ENCODE measurements at places on chromosomes 13 and 19. TPM values are rescaled to one million over a fixed set of nuclear protein-coding genes. Genes with fewer than 3 reads are reported as not detected.
A peak's percentile ranks its signal among the peaks of the same experiment; 100 is the strongest.

DNA sequence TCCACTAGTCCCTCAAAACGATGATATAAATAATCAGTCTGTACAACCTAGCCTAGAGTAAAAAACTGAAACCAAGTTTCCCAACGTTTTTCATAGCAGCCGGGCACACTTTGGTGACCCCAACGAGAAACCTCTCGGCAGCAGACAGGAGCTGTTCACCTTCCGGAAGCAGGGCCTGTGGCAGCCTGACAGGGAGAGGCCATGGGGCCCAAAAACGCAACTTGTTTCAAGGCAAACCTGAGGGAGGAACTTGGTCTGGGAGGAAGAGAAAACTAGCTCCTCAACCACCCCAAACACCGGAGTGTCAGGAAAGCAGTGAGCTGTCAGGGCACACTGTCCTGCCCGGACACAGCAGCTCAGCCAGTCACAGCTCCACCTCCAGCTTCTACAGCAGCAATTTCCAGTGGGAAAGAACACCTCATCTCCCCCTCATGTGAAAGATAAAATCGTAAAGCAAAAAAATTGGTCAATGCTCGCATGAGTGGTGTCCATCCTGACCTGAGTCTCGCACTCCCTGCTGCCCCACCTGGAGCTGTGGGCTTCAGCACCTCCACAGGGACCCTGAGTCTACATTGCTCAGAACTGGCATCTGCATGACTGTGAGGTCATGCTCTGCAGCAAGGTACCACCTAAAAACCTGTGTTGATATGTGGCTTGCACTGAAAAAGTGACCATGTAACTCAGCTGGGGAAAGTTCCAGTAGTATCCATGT is 40.6 kb upstream of the LATS2 start:
- no peak for DNase-seq

- no peak for DNase-seq
Observed at GRCh38 chr13:84925443-84925842, 873.8 kb downstream of the SLITRK6 start.

DNA sequence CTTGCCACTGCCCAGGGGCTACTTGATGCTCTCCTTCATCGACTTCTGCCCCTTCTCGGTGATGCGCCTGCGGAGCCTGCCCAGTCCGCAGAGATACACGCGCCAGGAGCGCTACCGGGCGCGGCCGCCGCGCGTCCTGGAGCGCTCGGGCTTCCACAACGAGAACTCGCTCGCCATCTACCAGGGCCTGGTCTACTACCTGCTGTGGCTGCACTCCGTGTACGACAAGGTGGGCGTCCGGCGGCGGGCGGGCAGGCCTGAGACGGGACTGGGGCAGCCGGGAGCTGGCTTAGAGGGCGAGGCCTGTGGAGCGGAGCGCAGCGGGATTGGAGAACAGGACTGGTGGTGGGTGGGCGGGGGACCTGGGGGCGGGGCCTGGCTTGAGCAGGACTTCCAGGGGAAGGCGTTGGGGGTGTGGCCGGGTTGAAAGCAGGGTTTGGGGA is 12.7 kb upstream of the PSMD8 start:
- peak; percentile 83 for DNase-seq

DNA sequence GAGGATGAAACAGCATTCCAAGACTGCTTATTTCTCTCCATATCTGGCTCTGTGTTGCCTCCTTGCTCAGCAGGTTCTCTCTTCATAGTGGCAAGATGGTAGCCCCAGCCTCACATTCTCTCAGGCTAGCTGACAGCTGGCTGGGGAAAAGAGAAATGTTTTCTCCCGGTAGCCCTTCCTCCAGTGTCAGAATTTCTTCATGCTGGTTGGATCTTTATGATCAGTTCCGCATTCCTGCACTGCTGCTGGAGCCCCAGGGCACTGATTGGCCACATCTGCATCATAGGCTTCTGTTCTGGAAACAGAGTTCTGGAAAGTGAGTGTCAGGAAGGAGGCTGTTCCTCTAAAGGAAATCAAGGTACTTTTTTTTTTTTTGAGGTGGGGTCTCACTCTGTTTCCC is 24.6 kb downstream of the POP4 start:
- DNase-seq = no peak

GRCh38 chr13:52749419-52749818 is 9.8 kb upstream of the CNMD start:
- DNase-seq = no peak

- peak; percentile 87 for DNase-seq
Observed at GRCh38 chr13:31209172-31209840, 9.5 kb downstream of the B3GLCT start.

- no peak for DNase-seq
Observed at GRCh38 chr13:76943646-76944045, 4.7 kb upstream of the ACOD1 start.

GRCh38 chr13:51257187-51257586 is 35.0 kb downstream of the FAM124A start:
- DNase-seq = no peak

DNA sequence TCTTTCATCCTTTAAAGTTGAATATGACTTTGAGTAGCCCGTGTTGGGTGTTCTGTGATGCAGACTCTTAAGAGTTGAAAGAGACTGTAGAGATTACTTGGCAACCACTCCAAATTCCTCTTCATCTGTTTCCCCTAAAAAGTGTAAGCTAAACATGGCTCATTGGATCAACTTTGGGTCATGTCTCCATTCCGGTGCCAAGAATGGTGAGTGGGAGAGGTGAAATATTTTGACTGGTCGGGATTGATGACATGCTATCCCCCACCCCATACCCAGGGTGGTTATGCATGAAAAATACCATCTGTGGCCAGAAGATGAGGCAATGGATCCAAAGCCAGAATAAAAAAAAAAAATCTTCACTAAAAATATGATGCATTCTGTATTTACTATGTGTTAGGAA is 281.3 kb upstream of the SOX21 start:
- no peak for DNase-seq

DNA sequence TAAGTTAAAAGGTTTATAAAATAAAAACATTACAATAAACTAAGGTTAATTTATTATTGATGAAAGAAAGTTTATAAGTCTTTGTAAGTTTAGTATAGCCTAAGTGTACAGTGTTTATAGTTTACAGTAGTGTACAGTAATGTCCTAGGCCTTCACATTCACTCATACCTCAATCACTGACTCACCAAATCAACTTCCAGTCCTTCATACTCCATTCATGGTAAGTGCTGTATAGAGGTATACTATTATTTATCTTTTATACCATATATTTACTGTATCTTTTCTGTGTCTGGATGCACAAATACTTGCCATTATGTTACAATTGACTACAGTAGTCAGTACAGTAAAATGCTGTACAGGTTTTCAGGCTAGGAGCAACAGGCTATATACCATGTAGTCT is 490.0 kb downstream of the GPC6 start:
- DNase-seq = no peak

GRCh38 chr13:74774264-74774663 is 640.1 kb upstream of the KLF12 start:
- no peak for DNase-seq

- no peak for DNase-seq
Observed at GRCh38 chr13:69879936-69880335, 227.7 kb upstream of the ATXN8OS start.

DNA sequence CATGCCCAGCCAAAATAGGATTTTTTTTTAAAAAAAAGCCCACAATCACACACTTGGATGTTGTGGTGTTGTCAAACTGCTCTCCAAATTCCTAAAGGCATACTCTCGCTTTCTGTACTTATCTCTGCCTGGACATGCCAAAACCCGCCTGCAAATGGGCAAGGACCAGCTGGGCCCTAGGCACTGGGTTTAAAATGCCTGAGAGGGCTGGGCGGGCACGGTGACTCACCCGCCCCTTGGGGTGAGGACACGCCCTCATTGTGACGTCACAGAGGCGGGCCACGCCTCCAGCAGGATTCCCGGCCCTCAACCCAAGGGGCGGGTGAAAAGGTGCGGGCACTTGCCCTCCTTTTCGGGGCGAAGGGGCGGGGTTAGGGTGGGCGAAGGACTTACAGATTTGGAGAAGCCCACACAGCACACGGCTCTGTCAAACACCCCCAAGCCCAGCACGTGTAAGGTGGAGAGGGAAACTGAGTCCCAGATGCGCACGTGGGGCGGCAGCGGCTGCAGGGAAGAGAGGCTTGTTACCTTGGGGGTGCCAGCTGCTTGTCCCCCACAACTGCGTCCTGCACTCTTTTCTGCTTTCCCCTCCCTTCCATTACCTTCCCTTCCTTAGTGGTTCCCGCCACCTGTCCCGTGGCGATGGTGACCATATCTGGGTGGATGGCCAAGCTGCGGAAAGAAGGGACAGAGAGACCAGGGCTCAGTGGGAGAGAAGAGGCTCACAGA is 6.6 kb downstream of the EML2 start:
- DNase-seq = peak; percentile 84

DNA sequence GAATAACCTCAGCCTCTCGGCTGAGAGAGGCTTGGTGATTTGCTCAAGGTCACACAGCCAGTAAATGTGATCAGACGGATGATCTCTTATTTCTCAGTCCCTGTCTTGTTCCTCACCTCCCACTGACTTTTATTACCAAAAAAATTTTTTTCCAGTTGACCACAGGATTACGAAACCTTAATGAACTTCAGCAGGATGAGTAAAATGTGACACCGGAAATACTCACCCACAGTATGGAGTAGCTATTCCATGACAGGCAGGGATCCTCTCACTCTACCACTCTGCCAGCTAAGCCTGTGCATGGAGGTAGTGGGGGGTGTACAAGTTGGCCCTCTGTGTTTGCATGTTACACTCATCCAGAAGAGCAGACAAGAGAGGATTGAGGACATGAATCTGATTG is 916.4 kb downstream of the UQCRFS1 start:
- no peak for DNase-seq

- DNase-seq = no peak
Observed at GRCh38 chr19:11710313-11710712, 28.4 kb downstream of the ZNF823 start.

DNA sequence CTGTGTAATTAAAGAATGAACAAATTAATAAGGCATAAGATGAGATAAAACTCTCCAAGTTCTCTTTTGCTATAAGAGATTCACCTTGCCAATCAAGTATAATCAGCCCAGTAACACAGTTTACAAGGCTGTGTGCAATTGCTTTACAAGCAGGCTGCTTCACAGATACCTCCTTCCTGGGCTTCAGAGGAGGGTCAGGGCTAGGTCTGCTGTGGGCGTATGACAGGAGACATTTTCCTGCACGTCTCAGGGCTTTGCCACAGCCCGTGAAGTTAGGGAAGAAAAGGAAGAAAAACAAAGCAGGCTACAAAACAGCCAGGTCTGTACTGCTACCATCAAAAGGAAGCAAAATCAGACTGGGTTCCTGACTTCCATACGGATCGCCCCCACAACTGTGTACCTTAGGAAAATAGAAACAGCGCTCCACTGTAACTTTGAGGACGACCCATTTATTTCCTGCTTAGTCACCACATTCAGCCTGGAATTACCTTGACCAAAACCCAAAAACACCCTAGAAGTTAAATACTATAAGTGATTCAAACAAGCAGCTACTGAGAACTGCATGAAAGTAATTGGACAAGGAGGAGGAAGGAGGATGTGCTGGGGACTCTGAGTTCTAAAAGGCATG is 12.4 kb downstream of the EFNB2 start:
- DNase-seq = no peak

GRCh38 chr13:23059173-23059572 is 121.6 kb upstream of the SGCG start:
- DNase-seq = no peak

- DNase-seq = no peak
Observed at GRCh38 chr13:23794267-23795161, 94.7 kb downstream of the MIPEP start.

DNA sequence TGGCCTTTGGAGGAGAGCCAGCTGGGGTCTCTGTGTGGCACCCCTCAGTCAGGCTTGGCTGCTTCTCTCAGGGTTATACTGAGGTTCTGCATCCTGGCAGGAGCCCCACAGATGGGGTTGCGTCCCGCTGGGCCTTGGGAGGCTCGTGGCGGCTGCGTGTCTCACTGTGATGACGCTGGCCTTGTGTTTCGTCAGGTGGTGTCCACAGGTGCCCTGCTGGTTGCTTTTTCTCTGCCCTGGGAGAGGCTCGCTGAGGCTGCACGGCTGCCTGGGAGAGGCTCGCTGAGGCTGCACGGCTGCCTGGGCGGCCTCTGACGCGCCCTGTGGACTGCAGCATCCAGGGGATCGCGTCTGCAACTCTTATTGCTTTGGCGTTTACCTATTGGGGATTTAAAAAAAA is 15.4 kb downstream of the DOT1L start:
- no peak for DNase-seq

- DNase-seq = no peak
Observed at GRCh38 chr13:23870356-23871140, 18.7 kb downstream of the MIPEP start.

- DNase-seq = peak; percentile 88
Observed at GRCh38 chr19:49132974-49133609, 13.7 kb downstream of the PPFIA3 start.

DNA sequence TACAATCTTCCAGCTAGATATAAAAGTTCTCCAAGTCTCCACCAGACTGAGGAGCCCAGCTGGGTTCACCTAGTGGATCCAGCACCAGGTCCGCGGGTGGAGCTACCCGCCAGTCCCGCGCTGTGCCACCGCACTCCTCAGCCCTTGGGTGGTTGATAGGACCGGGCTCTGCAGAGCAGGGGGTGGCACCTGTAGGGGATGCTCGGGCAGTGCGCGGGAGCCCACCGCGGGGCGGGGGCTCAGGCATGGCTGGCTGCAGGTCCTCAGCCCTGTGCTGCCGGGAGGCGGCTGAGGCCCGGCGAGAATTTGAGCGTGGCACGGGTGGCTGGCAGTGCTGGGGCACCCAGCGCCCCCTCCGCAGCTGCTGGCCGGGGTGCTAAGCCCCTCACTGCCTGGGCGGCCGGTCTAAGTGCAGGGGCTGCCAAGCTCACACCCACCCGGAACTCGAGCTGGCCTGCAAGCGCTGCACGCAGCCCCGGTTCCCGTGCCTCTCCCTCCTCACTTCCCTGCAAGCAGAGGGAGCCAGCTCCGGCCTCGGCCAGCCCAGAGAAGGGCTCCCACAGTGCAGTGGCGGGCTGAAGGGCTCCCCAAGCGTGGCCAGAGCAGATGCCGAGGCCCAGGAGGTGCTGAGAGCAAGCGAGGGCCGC is 542.8 kb upstream of the PCDH9 start:
- DNase-seq = no peak

- no peak for DNase-seq
Observed at GRCh38 chr19:45908956-45909355, 5.6 kb downstream of the NANOS2 start.

GRCh38 chr13:53241891-53242348 is 213.3 kb downstream of the OLFM4 start:
- no peak for DNase-seq

- no peak for DNase-seq
Observed at GRCh38 chr13:107956889-107957288, 258.4 kb downstream of the LIG4 start.

GRCh38 chr13:111475488-111475887 is 155.0 kb downstream of the TEX29 start:
- DNase-seq = no peak

GRCh38 chr19:15529774-15530372 is 21.5 kb downstream of the CYP4F22 start:
- no peak for DNase-seq

CHAF1A gene
- 6.4 TPM for total RNA-seq

TIMM50 gene
- total RNA-seq = 54.1 TPM

KLC3 gene
- not detected for total RNA-seq

EFNB2 gene
- total RNA-seq = 15.6 TPM

NAPSA gene
- total RNA-seq = not detected

MICU2 gene
- total RNA-seq = 50.9 TPM

PCP2 gene
- not detected for total RNA-seq

EHD2 gene
- 61.9 TPM for total RNA-seq

MISP3 gene
- total RNA-seq = 10.3 TPM

C3 gene
- 502 TPM for total RNA-seq

NOTCH3 gene
- 11.3 TPM for total RNA-seq

B3GNT3 gene
- not detected for total RNA-seq

PRR20E gene
- not detected for total RNA-seq

CABP5 gene
- not detected for total RNA-seq

PGLYRP2 gene
- total RNA-seq = not detected
